ENCODE measurements at places on chromosomes 16 and 17.
A peak's percentile ranks its signal among the peaks of the same experiment; 100 is the strongest.

GRCh38 chr16:27129401-27129800 lies 62.7 kb downstream of the C16orf82 start:
- DNase-seq = no peak

DNA sequence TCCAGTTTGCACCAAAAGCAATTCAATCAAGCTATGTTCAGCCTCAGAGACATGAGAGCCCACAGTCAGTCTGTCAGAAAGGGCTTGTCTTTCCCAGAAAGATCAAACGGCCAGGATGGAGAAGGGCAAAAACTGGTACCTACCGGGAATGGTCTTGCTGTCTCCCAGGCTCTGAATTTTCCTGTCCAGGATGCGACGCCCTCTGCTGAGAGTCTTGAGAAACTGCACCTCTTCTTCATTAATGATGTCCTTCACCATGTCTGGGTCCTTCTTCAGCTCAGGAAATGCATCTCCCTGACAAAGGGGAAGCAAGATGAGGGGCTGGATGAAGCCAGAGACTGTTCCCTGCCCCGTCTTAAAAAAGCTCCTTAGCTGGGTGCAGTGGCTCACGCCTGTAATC lies 15.8 kb upstream of the EXOSC6 start:
- peak; percentile 26 for DNase-seq

DNA sequence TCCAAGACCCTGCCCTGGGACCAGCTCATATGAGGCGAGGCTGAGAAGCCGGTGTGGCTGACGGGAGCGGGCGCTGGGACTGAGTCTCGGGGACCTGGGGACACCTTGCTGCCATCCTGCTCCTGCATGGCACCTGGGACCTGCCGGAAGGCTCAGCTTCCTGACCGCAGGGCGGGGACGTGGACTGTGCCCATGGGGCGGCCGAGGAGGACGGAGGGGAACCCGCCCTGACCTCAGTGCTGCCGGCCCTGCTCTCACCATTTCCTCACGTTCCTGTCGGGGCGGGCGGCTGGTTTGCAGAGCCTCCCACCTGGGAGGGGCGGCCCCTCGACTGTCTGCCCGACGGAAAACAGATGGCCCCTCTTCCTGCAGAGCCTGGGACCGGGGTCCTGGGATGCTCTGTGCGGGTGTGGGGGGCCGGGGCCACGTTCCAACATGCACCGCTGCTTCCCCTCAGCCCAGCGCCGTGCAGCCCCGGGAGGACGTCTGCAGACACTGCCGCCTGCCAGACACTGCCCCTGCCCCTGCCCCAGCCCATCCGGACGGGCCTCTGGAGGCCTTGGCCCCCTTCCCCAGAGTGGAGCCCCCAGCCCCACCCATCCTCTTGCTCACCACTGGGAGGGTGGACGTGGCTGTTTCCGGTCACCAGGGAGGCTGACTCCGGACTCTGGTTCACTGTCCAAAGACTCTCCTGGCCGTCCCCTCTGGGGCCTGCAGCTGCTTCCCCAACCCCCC lies 43.9 kb upstream of the SSTR5 start:
- DNase-seq = no peak

DNA sequence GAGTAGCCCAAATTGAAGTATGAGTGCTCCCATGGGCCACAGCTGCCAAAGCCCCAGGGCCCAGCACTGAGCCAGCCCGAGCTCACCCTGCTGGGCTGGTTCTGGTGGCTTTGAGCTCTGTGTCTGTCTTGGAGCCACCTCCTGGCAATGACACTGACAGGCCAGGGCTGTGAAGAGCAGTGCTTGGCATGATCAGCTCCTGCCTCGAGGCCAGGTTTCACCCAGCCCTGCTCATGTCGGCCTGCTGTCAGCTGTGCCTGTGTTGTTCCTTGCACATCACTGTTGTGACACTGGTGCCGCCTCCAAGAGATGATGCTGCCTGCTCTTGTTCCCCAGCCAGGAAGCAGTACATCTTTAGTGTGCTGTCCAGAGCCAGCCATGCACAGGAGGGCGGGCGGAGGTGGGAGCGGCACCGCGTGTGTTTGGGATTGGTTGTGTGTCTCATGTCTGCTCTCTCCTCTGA lies 26.0 kb downstream of the PLD6 start:
- no peak for DNase-seq

DNA sequence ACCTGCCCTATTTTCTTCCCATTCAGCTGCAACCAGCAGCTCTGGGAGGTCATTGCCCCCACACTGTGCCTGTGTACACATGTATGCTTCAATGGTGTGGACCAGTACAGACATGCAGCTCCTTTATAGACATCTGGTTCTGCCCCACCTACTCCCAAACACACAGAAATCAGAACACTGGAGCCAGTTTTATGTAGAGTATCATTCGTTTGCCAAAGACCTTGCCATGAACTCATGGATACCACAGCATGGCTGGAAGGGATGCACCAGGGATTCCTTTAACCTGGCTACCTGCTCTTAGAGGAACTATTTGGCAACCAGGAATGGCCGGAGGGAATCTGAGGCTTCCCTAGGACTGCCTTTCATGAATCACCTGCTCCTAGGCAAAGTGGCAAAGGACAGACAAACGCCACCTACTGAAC lies 60.4 kb downstream of the ZFHX3 start:
- DNase-seq = no peak

GRCh38 chr16:27728691-27729090 lies 178.7 kb downstream of the KATNIP start:
- DNase-seq = no peak
